ENCODE measurements at places on chromosomes 2 and 18. TPM values are rescaled to one million over a fixed set of nuclear protein-coding genes. Genes with fewer than 3 reads are reported as not detected.

DNA sequence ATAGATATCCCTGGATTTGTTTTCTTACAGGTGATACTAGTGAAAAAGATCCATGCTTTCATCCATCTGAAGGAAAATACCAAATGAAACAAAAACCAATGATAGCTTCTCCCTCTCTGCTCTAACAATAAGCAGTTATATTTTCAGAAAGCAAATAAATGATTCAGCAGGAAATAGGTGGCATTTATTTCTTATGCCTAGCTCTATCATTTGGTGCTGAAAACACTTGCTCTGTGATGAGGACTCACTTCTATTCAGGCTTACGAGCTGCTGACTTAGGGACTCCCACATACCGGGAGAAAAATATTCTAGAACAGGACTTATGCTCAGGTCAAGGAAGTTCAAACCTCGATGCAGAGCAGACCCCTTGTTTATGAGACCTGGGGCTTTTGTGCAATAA lies 142.6 kb downstream of the SETBP1 start:
- DNase-seq: no peak

The TAF4B gene
- 2.7 TPM for total RNA-seq

DNA sequence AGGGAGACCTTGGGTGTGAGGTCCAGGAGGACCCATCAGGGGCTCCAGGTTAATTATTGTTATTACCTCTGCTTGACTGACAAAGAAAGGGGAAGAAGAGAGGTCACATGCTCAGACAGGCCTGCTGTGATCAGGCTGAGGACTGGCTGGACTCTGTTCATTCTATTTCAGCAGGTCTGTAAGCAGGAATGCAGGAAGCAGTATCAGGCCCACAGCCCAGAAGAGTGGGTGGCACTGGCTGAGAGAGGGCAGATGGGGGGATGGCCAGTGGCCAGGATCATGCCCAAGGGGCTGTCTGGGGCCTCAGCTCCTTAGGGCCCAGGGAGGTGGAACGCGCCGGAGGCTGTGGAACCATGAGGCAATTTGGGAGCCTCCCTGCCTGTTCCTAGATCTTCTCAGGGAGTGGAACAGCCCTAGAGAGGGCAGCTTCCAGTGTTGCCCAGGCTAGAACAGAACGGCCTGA lies 43.7 kb upstream of the ZBTB7C start:
- no peak for DNase-seq

The MROH2A gene
- 0.48 TPM for total RNA-seq

The ANKAR gene
- total RNA-seq: 14.5 TPM

DNA sequence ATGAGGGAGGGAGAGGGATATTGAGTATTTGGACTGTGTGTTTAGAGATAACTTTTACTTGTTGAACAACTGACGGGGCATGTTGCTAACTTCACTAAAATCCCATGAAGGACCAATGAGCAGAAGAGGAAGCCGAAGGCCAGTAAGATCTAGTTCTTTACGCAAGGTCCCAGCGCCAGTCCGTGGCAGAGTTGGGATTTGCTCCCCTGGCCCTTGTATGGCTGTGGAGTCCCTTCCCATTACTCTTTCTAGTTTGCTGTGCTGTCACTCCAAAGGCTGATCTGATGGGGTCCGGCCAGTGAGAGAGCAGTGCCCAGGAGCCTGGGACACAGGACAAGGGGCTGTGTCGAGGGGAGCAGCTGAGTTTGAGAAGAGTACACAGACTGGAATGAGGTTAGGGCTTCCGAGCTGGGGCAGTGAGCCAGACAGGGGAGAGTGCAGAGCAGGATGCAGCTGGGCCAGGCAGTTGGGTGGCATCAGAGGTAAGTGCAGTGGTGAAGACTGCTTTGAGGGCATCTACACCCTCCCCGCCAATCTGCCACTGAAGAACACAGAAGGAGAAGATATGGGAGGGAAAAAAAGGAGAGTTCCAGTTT lies 692.9 kb upstream of the HS6ST1 start:
- DNase-seq: no peak

The RTP5 gene
- not detected for total RNA-seq

The ST8SIA5 gene
- total RNA-seq: not detected

The CNTNAP5 gene
- total RNA-seq: not detected

DNA sequence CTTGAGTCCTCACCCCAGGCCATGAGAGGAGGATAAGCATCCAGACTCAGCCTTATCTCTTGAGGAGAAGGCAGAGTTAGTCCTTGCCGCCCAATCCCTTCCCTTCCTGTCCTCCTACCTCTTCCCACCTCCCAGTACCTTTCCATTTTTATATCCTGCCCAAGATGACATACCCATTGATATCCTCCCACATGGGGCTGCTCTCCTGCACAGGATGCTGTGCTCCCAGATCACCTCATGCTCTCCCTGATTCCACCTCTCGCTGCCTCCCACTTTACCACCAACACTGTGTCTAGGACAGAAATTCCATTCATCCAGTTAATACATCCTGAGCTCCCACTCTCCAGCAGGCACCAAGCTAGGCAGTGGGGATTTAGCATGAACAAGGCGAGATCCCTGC lies 182.4 kb downstream of the GFPT1 start:
- DNase-seq: no peak

DNA sequence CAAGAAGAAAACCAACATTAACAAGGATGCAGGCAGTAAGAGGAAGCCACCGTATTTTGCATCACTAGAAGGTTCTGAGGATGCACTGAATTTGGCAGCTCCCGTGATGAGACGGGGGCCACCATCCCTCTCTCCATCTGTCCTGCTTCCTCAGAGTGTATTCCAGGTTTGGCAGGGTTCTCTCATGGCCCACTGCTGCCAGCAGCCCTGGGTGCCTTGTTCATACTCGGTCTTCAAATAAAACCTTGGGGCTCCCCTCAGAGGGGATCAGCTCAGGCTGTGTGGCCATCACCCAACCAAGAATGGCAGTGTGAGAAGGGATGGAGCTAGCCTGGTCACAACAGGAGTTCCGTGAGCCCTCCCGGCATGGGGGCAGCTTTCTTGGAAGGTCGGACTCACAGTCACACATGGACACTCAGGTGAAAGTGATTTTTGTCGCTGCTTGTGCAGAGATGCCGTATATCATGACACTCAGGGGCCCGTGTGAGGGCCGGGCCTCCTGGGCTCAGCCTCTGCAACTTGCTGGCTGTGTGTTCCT lies 12.8 kb upstream of the MBP start:
- DNase-seq: no peak

DNA sequence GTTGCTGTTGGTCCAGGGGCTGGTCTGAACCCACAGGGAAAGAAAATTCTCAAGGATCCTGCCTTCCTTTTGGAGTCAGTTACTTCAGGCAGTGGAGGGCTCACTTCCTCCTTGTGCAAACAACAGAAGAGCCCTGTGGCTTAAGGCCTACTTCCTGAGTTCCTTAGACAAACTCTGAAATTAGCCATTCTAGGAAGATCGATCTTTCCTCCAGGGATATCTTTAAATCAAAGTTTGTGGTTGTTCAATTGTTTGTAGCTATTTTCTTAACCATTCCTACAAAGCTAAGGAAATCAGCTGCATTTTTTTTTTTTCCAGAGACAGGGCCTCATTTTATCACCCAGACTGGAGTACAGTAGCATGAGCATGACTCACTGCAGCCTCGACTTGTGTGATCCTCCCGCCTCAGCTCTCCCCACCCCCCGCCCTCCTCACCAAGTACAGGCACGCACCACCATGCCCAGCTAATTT lies 156.0 kb downstream of the TANC1 start:
- peak; percentile 79 for DNase-seq

GRCh38 chr2:159133797-159134196 lies 152.7 kb downstream of the WDSUB1 start:
- DNase-seq: no peak

- DNase-seq: no peak
These were observed 225.7 kb downstream of the TMX3 start for GRCh38 chr18:68489013-68489792.

The SERPINB10 gene
- not detected for total RNA-seq

DNA sequence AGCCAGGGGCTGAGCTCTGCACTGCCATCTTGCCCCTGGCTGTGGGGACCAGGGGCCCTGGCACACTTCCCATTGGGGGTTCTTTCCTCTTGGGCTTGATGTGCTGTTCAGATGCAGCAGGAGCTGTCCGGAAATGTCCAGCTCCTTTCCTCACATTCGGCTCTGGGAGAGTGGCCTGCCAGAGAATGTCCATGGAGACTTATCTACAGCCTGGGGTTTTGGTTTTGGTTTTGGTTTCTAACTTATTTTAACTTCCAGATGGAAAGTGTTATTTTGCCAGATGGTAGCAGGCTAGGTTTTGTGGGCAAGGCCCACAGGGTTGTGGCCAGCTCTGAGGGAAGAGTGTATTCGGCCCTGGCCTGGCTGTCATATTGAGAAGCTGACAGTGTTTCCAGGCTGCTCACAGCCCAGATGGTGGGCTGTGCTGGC lies 177.3 kb downstream of the ANKRD30B start:
- DNase-seq: no peak

The MC2R gene
- not detected for total RNA-seq

The USP37 gene
- total RNA-seq: 19.1 TPM

GRCh38 chr18:48609820-48610815 lies 71.3 kb downstream of the CTIF start:
- DNase-seq: peak; percentile 37

- DNase-seq: no peak
These were observed 10.9 kb upstream of the INPP5D start for GRCh38 chr2:233049194-233049761.

DNA sequence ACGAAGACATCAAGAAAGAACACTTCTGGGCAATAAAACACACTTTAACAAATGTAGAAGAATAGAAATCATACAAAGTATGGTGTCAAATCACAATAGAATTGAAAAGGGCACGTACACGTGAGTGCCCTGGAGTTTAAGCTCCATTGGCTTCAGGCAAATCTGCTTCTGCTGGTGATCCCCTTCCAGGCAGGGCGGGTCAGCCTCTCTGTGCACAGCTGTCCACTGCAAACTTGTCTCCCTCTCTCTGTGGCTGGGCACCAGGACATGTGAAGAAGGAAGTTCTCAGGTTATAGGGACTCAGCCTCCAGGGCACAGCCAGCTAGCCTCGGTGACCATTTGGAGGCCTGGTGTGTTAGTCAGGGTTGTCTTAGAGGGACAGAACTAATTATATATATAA lies 66.0 kb downstream of the ST3GAL5 start:
- DNase-seq: no peak

- peak; percentile 69 for DNase-seq
These were observed 31.2 kb upstream of the C1GALT1C1L start for GRCh38 chr2:43707255-43708015.

The ANKRD62 gene
- not detected for total RNA-seq

GRCh38 chr2:27954771-27955383 lies 64.3 kb downstream of the BABAM2 start:
- DNase-seq: peak; percentile 96

- DNase-seq: no peak
These were observed 294.9 kb upstream of the CYRIA start for GRCh38 chr2:16960579-16960978.

- no peak for DNase-seq
These were observed 188.4 kb upstream of the RASGRP3 start for GRCh38 chr2:33288011-33288410.

The CSRNP3 gene
- total RNA-seq: 4.0 TPM

The KIAA2012 gene
- not detected for total RNA-seq

DNA sequence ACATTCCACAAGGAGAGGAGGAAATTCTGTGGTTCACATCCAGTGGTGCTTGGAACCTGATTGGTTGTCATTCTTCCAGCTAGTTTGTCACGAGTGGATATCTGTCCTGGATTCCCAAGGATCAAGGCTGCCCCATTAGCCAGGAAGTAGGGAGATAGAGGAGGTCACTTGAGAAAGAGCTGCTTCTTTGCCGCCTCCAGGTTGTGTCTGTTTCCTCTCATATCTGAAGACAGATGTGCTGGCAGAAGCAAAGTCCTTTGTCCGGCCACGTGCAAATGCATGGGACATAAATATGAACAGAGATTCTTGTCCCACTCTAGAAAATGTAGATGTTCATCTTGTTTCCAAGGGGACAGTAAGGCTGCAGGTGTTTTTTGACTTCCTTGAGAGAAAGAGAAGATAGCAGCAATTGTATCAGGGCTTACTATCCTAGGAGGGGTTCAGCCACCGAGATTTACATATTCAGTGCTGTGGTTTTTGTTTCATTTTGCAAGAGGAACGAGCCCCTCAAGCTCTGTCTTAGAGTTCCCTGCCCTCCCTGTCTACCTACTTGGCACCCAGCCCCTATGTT lies 174.4 kb downstream of the RPIA start:
- peak; percentile 5 for DNase-seq

DNA sequence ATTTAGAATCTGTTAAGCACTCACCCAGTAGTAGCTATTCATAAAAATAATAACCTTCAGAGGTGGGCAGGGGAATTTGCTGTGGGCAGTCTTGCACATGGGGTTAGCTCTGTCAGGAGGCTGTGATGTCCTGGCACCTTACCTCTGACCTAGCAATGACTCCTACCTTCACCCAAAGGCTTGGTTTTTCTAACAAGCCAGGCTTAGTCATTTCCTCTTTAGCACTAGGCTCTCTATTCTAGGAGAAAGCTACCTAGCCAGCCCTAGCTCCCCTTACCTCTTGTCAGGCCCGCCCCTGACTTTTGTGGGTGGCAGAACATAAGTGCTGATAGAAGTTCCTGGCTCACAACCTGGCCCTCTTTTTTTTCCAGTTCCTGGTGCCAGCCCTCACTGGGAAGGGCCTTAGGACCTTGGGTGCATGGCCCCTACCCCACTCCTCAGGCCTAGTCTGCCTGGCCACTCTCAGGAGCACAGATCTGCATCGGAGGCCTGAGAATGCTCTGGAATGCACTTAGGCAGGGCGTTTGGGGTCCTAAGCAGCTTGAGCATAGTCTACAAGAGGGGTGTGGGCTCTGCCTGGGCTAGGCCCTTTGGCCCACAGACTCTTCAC lies 17.7 kb downstream of the CPLX4 start:
- DNase-seq: peak; percentile 1

The CGREF1 gene
- 0.40 TPM for total RNA-seq

The RDH14 gene
- total RNA-seq: 41.5 TPM

The FSHR gene
- not detected for total RNA-seq

The FAHD2B gene
- 3.2 TPM for total RNA-seq

- DNase-seq: no peak
These were observed 87.8 kb upstream of the TFCP2L1 start for GRCh38 chr2:121372721-121373353.

The FBXO15 gene
- 0.31 TPM for total RNA-seq

Measured in A172 (cell line).